ENCODE measurements at places on chromosomes 1 and 21.

DNA sequence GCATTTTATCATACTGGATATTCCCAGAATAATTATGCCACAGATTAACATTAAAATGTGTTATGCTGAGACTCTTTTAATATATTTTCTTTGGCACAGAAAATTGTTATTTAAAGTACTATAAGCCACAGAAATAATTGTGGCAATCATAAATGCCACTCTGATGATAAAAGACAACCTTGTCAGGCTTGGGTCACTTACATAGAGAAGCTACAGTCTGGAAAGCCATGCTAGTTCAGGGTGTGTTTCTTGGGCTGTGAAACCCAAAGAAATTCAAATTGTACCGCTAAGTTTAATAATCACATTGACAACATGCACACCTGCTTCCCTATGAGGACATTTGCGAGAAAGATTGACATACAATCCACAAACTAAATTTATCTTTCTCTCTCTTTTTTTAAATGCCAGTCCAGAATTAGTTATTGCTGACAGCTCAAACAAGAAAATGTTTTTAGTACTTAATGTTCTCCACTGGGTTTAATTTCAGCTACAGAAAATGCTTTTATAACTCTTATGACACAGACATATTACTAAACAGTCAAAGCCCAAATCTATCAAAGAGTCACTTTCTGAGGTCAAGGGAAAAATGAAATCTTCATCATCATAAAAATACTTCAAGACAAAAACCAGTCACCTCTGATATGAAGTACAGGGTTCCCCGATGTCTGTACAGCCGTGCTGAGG lies 38.7 kb downstream of the TTC13 start:
- no peak for DNase-seq

GRCh38 chr1:76543495-76543894 lies 323.8 kb upstream of the ST6GALNAC5 start:
- no peak for DNase-seq

GRCh38 chr21:36700971-36701755 lies 2.2 kb downstream of the SIM2 start:
- no peak for DNase-seq

DNA sequence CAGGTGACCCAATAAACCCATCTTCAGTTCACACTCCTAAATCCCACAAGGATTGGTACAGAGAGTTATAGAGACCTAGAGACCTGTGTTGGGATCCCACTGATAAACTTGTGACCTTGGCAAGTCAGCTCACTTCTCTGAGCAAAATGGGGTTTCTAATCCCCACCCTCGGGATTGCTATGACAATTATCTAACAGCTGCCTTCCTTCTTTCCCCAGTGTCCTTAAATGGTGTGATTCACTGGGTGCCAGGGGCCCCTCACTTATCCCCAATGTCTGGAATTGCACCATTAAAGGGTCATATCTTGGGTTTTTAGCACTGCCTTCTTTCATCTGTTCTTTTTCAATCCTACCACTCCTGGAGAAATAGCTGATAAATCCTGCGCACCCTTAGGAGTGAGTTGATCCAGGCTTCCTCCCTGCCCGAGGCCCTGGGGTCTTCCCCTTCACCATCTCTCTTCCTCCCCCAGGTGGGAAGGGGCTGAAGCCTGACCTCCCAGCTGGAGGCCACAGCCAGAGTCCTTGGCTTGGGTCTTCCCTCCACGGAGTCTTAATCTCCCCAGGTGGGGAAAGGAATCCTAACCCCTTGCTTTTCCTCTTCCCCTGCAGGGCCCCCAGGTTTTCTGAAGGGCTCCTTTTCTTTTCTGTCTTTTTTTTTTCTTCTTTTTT lies 39.7 kb downstream of the LACTBL1 start:
- no peak for DNase-seq

- DNase-seq = no peak
These were observed 46.0 kb downstream of the PTGER3 start for GRCh38 chr1:71001624-71002023.

- no peak for DNase-seq
These were observed 20.1 kb downstream of the OSBPL9 start for GRCh38 chr1:51636764-51637522.

GRCh38 chr1:7280347-7280960 lies 490.6 kb upstream of the VAMP3 start:
- DNase-seq = no peak

DNA sequence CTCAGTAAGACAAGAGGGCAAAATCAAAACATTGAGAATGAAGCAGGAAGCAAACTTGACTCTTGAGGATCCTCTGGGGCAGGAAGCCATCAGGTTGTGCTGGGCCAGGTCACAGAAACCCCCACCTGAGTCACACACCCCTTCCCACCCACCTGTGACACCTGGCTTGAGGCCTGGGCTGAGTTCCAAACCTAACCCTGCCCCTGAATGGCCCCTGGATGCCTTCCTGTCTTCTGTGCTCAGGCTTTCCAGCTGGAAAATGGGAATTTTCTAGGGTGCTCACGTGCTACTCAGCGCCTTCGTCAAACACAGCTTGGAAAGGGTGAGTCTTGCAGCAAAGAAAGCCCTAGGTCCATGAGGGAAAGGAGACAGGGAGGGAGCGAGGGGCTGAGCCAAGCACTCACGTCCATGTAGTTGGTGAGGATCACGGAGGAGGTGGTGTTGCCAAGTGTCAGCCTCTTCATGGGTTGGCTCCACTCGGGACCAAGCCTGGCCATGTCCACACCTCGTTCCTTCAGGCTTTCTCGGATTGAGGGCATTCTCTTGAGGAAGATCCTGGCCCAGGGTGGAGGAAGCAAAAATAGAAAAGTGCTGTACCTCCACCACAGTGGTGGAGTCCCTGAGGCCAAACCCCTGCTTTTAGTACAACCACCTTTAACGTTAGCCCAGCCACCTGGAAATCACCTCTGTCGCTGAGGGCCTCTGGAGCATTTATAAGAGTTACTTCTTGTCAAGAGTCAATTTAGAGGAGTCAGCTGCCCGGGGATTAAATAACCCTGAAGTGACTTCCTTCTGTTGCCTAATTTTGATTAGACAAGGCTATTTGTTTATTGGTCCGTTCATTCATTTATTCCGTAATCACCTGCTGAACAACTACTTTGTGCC lies 4.3 kb downstream of the REN start:
- no peak for DNase-seq

DNA sequence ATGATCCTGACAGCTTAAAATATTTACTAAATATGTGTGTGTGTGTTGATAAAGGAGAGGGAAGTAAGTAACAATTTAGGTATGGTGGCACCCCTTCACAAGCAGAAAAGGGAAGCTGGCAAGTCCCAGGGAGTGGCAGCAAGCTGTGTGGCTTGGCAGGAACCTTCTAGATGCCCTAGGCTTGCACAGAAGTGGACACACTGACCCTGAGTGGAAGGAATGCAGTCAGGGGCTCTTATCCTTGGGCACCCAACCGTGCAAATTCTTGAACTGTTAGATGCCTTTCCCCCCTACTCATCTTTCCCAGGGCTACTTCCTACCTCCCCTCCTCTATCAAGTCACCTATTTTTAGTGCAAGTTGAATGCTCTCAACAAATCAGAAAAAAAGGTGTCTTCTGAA lies 18.9 kb downstream of the ACP6 start:
- DNase-seq = no peak

GRCh38 chr1:3261969-3262579 lies 192.4 kb upstream of the ARHGEF16 start:
- no peak for DNase-seq

GRCh38 chr21:20373031-20373430 lies 625.2 kb upstream of the NCAM2 start:
- DNase-seq = no peak

DNA sequence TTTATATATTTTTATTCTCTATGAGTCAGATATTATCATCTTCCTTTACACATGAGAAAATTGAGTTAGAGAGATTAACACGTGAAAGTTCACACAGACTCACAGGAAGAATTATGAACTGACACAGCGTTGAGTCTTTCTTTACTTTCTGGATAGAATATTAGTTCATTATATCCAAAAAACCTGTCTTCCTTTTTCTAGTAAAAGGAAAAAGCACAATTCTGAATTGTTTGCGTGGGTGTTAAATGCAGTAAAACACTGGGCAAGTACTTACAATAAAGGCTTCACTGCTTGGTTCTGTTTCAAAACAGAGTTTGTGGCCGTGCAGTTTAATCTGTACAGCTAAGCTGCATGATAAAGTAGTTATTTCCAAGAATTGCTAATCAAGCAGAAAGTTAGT lies 10.8 kb downstream of the MAGI3 start:
- no peak for DNase-seq

- DNase-seq = no peak
These were observed 9.5 kb upstream of the CLIC4 start for GRCh38 chr1:24735509-24736375.

DNA sequence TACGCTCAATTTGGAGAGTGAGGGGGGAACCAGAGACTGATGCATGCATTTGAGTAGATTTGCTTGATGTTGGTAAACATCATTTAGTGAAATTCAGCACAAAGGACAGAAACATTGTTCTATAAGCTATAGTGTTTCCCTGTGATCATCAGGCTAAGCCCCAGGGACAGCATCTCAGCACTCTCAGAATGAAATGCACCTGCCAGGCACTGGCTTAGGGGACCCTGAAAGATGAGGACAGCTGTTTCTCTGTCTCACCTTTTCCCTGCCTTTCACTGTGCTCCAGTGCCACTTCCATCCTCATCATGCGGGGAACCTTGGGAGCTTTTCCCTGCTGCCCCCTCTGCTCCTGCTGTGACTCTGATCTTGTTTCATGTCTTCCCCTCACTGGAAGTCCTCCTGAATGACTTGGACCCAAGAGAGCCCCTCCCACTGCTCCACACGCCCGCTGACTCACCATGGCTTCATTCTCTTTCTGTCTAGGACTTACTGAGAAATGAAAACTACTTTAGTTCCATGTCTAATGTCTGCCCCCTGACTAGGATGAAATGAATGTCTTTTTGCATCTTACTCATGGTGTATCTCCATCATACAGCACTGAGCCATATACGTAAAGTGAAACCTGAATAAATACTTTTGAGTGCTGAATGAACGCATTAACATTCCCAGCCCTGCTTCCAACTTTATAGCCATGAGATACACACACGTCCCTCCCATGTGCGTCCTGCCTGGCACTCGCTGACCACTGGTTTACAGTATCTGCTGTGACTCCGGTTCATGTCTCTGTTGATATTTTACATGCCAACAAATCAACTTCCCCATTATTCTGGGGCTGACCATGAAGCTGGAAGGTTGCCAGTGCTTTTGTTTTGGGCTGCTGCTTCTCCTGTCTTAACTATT lies 182.0 kb downstream of the PCP4 start:
- DNase-seq = no peak

DNA sequence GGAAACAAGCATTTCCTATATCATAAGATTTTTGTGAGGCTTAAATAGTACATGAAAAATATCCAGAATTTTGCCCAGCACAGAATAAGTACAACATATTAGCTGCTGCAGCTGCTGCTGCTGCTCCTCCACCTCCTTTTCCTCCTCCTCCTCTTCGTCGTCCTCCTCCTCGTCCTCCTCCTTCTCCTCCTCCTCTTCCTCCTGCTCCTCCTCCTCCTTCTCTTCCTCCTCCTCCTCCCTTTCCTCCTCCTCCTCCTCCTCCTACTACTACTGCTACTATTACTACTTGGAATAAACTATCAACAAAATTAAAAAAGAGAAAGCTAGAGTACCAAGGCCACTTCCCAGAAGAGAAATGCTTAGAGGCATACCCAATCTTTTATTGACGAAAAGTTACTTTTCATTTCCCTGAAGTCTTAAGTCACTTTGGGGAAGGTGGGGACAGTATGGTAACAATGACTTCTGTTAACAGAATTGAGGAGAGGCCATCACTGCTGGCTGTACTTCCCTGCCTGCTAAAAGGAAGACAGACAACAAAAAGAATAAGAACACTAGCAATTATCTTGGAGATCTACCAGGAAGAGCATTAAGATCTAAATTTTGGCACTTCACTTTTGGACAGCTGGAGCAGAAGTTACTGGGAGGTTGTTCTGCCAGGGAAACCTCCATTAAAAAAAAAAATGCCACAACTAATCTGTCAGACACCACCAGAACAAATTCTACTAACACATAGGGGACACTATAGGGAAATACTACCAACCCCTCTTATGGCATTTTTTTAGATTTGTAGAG lies 7.1 kb downstream of the DENND1B start:
- DNase-seq = no peak

GRCh38 chr1:70143048-70143659 lies 62.2 kb downstream of the LRRC40 start:
- no peak for DNase-seq

DNA sequence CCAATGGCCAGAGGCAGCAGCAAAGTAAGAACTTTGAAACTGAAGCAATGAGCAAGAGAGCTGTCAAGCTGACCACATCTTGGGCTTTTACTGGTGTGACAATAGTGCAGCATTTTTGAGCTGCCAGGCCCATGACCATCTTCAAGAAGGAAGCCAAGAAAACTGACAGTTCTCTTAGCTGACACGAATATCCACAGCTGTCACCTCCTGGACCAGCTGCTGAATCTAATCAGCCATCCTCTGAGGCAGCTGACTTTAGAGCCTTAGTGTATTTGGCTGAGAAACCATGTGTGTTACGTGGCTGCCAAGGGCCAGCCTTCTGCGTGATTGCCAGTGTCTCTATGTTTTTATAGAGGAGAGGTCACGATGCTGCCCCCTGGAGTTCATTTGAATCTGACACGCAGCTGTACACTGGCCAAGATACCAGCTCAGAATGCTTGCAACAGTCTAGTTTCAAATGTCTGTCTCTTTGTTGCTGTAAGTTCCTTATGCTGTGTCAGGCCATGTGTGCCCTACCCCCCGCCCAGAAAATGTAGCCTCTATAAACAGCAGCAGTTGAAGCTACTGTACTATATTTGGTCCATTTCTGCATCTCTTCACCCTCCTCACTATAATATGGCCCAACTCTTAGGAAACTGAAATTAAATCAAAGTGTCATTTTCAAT lies 39.7 kb downstream of the PALMD start:
- peak; percentile 29 for DNase-seq

- no peak for DNase-seq
These were observed 69.2 kb upstream of the HSPA13 start for GRCh38 chr21:14452031-14452726.

DNA sequence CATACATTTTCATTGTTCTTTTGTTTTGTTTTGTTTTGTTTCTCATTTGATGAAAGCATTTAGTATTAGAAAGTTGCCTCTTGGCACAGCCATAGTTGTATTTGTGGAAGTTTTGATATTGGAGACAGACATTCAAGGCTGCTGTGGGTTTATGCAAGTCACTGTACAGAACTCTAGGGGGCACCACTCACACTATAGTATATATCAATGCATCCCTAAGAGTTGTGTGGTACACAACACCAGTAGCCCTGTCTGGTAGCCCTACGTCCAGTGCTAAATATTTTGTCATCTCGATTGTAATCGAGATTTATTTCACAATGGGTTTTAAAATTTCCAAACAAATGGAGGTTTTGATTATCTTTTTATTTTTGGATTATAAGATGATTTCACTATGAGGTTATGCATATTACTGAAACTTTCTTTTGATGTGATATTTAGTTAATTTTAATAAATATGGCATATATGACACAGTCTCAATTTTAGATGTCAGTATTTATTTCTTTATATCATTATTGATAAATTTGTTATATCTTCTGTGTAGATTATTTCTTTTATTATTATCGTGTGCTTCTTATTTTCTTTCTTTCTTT lies 112.2 kb downstream of the NR5A2 start:
- no peak for DNase-seq

- DNase-seq = no peak
These were observed 10.3 kb downstream of the LAPTM5 start for GRCh38 chr1:30747033-30748008.

Measured in hypothalamus (tissue), 51 donors.